Activated B cell treated with CpG ODN at 0.5 μM for 24 hours (primary cell): ENCODE measurements at places on chromosomes 6 and 20.

DNA sequence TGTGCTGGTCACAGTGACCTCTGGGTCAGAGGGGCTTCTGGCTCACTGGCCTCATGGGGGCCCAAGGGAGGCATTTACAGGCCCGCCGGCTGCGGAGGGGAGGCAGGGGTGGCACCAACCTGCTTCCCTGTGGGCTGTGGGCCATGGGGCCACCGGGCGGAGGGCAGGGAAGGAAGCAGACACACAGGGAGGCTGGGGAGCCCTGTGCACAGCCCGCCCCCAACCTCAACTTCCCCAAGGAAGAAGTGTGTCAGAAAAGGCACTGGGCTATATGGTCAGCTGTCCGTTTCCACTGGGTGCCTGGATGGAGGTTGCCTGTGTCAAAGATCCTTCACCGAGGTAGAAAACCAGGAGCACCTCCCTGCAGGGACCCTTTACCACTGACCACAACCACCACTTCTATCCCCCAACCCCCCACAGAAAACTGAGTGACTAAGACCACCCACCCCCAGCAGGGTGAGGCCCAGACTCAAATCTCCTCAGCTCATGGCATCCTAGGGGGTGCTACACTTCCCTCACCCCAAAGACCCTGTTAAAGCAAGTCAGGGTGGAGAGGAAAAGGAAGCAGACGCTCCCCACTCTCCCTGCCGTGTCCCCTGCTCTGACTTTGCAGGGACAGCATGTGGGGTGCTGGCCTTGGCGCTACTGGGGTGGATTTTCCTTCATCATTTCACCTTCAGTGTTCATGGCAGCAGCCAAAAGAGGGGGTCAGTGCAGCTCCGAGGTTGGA lies 5.6 kb downstream of the CST3 start:
- no peak for DNase-seq

DNA sequence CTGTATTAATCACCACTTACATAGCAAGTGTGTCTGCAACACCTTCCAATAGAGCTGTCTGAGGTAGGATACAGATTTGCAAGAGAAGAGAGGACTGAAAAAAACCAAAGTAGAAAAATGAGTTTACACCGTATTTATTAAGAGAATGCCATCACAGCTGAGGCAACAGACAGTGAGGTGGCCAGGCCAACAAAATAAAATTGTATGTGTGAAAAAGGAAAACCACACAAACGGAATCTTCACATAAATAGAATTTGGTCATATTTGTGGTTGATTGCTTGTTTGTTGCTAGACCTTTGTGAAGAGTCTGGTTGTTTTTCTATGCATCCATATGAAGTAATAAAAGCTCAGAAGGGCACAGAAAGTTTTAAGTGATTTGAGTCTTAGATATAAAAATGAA lies 157.8 kb upstream of the TSHZ2 start:
- no peak for DNase-seq

GRCh38 chr6:163162874-163163213 lies 251.7 kb upstream of the QKI start:
- DNase-seq: no peak

DNA sequence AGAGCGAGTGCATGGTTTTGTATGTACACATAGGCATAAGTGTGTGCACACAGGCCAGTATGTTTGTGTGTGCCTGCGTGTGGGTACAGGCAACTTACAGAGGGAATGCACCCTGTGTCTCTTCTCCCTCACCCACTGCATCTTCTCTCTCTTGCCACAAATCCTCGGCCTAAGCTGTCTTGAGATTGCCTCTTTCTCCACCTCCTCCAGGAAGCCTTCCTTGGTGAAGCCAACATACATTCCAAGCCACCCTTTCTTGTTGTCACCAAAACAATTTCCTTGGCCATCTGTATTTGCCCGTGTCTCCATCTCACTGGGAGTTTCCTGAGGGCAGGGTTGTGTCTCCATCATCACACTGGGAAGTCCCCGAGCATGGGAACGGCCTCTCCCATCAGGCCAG lies 29.8 kb upstream of the MLN start:
- DNase-seq: no peak

- no peak for DNase-seq
Measured at GRCh38 chr20:54382419-54382818, 93.0 kb upstream of the DOK5 start.

- no peak for DNase-seq
Measured at GRCh38 chr6:128870746-128871145, 12.2 kb upstream of the LAMA2 start.

- no peak for DNase-seq
Measured at GRCh38 chr6:369559-370431, 21.8 kb upstream of the IRF4 start.

GRCh38 chr6:4176907-4177306 lies 41.5 kb upstream of the ECI2 start:
- DNase-seq: no peak

DNA sequence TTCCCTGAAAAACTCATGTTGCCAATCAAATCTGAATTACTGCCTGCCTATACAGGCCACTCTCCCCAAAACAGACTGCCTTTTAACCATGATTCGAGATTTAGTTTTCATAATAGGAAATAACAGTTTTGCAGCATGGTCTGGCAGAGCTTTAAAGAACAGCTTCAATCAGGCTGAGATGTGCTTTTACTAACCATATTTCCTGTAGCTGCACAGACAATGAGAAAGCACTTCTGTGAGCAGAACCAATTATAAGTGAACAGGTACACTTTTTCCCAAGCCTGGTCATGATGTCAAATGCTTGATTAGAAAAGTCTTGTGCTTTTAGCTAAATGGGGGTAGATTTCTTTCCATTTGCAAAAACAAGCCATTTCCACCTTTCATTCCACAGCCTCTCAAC lies 108.2 kb downstream of the THEMIS start:
- DNase-seq: no peak

- DNase-seq: no peak
Measured at GRCh38 chr6:158766621-158767455, 52.3 kb downstream of the EZR start.

DNA sequence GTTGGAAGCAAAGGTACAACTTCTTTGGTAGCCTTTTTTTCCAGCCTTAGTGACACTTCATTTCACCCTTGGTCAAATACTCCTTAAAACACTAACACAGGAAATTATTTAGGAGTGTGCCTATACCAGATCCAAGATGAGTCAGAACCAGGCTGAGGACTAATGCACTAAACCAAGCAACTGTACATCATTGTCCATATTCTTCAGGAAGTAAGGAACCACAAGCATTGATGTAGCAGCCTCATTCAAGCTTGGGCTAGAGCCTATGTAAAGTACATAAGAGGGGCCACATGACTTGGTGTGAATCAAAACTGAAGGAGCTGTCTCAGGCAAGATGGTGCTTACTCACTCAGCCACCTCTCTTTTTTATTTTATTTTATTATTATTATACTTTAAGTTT lies 20.7 kb upstream of the ADGB start:
- DNase-seq: no peak

DNA sequence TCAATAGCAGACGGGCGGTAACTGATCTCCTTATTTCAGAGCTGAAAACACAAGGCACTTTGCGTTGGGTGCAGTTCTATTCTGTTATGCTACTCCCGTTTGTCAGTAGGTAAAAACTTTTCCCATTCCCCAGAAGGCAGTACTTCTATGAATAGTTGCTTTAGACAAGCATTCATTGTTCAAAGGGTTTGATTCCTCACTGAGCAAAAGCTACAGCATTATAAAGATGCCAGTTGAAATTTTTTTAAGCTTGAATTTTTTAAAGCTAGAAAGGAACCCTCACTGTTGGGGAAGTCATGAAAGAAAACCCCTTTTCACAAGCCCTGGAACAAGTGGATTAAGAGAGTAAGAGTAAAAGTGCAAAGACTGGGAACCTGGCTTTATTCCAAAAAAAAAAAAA lies 42.3 kb downstream of the FUT9 start:
- no peak for DNase-seq

GRCh38 chr6:156925718-156926607 lies 148.8 kb downstream of the ARID1B start:
- no peak for DNase-seq

- no peak for DNase-seq
Measured at GRCh38 chr6:89162047-89162371, 16.2 kb downstream of the PM20D2 start.

DNA sequence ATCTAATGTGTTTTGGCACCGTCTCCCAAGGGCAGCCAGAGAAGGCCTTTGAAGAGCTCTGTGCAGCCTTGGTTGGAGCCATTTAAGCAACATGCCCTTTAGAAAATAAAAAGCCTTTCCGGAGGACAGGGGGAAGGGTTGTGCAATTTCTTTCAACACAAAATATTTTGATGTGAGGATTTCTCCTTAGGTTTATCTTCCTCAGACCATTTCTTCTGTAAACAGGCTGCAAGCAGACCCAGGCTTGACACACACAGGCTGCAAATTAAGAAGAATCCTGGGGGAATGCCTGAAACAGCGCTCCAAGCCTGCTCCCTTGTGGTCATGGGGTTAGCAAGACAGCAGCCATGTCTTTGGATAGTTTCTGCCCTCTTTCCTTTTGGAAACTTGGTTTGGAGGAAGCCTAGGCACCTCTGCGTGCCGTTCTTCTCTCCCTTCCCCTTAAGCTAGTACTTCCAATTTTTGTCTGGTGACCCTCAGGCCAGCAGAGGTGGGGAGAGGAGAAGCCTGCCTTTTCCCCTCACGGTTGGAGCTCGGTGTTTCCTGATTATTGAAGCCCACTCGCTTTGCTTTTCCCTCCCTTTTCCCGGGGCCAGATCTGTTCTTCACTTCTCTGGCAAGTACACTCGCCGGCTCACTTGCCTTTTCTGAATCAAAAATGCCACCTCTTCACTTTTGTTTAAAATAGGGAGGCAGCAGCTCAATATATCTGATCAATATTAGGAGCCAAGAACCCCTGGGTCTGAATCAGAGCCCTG lies 39.6 kb upstream of the NOX3 start:
- DNase-seq: no peak

- peak; percentile 52 for DNase-seq
Measured at GRCh38 chr6:90216072-90216977, 80.3 kb downstream of the BACH2 start.

DNA sequence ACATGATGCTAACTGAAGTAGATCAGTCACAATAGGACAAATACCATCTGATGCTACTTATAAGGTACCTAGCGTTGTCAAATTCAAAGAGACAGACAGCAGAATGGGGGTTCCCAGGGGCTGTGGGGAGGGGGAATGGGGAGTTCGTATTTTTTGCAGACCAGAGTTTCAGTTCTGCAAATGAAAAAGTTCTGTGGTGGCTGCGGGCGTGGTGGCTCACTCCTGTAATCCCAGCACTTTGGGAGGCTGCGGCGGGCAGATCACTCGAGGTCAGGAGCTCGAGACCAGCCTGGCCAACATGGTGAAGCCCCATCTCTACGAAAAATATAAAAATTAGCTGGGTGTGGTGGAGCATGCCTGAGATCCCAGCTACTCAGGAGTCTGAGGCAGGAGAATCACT lies 68.1 kb downstream of the SLC22A23 start:
- peak; percentile 44 for DNase-seq

- DNase-seq: no peak
Measured at GRCh38 chr6:98124171-98124570, 710.2 kb upstream of the POU3F2 start.

- no peak for DNase-seq
Measured at GRCh38 chr6:95587989-95588388, 10.7 kb downstream of the MANEA start.

- DNase-seq: no peak
Measured at GRCh38 chr20:35726842-35727711, 15.0 kb downstream of the RBM39 start.

GRCh38 chr6:45297320-45297719 lies 30.8 kb upstream of the RUNX2 start:
- no peak for DNase-seq

DNA sequence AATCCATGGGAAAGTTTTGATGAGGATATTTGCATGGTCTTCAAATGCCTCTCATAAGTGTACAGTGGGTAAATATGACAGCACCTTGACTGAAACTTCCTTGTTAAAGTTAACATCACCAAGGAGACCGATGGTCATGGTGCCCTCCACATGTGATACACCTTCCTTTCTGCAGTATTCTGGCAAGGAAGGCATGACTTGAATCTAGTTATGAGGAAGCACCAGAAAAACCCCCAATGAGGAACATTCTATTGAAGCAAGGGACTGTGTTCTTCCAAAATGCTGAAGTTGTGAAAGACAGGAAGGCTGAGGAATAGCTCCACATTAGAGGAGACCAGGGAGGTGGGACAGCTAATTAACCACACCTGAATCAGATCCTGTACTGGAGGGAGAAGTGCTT lies 118.3 kb downstream of the SLC24A3 start:
- no peak for DNase-seq

- no peak for DNase-seq
Measured at GRCh38 chr6:170114187-170114945, 176.5 kb downstream of the DLL1 start.

DNA sequence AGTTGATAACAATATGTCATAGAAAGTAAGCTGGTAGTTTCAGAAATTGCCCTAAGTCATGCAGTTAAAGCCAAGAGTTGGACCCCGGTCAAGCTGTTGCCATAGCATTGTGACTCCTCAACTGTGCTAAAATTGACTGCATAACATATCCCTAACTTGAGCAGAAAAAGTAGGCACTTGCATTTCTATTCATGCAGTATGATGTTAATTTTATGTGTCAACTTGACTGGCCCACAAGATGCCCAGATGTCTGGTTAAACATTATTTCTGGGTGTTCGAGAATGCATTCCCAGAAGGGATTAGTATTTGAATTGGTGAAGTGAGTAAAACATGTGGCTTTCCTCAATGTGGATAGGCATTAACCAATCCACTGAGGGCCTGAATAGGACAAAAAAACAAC lies 136.4 kb downstream of the GPR63 start:
- DNase-seq: no peak

DNA sequence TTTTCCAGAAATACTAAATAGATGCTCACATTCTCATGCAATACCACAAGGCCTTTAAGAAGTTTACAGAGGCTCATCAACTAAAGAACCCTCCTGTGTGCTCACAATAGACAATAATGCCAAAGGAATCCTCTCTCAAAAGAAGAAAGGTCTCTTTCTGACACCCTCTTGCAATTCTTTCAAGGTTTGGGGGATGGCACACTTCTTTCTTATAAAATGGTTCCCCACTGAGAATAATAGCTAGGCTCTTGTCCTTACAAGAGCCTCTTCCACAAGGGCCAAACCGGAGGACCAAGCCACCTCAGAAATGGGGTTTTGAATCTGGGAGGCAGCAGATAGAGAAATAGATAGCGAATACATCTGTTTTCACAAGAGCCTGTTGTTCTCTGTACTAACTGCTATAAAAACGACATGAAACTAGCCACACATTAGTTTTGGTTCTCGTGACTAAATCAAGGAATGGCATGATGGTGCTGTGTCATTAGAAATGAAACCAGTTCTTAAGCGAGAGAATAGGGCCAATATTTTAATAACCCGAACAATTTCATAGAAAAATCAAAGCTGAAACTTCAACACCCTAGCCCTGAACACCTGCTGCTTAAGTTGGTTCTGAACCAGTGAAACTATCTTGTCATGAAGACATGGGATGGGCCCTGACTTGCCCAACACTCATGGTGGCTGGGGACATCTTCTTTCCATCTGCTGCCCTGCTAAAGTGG lies 81.1 kb downstream of the PRDM1 start:
- DNase-seq: no peak
